ENCODE measurements at places on chromosomes 13 and 19. TPM values are rescaled to one million over a fixed set of nuclear protein-coding genes. Genes with fewer than 3 reads are reported as not detected.
A peak's percentile ranks its signal among the peaks of the same experiment; 100 is the strongest.

GRCh38 chr13:78241278-78241919, 322.8 kb upstream of the EDNRB start:
- H3K27me3 ChIP-seq, result no peaks in the 10 kb centered on the region
- DNase-seq, result no peak
- no peak overlapping the region for H3K27ac ChIP-seq
- H3K4me1 ChIP-seq, result no peaks in the 10 kb centered on the region
- H3K36me3 ChIP-seq, result no peaks in the 10 kb centered on the region

DNA sequence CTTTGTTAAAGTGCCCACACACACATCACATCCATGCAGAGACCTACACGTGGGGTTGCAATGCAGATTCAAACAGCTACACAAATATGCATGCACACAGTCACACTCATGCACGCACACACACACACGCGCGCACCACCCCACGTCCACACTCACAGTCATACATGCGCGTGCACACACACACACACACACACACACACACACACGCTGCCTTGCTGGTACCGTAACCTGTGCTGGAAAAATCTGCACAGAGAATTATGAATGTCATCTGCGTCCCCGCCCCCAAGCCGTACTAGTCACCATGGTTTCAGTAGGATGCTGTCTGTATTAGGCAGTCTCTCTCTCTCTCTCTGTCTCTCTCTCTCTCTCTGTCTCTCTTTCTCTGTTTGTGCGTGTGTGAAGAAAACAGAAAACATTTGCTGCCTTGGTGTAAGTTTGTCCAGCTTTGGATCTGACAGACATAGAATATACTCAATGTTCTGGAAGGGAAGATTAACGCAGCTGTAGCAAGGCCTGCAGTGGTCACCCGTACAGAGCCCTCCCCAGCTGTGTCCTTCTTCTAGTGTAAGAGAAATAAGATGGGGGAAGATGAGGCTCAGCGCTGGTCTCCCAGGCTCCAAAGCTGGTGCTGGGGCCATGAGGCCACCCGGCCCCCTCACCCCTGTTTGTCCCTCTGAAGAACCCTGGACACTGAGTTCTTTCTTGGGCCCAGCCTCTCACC, 26.4 kb upstream of the DPP9 start:
- DNase-seq, result no peak
- peaks cover 12% of the 10 kb centered on the region for H3K27me3 ChIP-seq
- no peaks in the 10 kb centered on the region for H3K36me3 ChIP-seq
- H3K27ac ChIP-seq, result no peak overlapping the region
- no peaks in the 10 kb centered on the region for H3K4me1 ChIP-seq
- no peak overlapping the region for H3K4me3 ChIP-seq

DNA sequence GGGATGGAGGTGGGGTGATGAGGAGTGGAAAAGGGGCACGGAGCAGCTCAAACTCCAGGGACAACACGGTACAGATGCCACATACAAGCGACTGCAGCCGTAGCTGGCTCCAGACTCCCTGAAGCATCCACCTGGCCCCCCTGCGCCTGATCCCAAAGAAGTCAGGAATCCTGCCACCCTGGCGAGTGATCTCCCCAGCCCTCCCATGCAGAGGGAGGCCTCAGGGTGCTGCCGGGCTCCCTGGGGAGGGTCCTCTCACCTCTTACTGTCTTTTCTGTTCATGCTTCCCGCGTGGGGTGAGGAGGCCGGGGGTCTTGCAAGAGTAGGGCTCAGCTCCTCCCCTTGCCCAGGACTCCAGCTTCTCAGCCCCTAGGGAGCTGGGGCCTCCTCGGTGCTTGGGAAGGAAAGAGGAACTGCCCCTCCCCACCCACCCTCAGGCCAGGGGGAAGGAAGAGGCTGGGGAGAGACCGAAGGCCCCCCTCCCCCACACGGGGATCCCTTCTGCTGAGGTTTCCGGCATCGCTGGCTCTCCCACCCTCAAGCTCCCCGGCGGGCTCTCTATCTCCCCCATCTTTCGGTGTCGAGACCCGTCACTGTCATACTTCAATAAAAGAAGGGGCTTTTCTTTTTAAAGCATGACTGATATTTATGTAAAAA, at the start of gene RASGRP4:
RASGRP4 (minus strand) TSS at position 410 of the 657 bp plus-strand sequence; CDS start at position 282, 128 bp downstream.
- H3K36me3 ChIP-seq, result no peaks in the 10 kb centered on the region
- no peak within 1 kb of the TSS for H3K4me3 ChIP-seq
- no peaks in the 10 kb centered on the region for H3K27me3 ChIP-seq
- peak; percentile 47 for DNase-seq

DNA sequence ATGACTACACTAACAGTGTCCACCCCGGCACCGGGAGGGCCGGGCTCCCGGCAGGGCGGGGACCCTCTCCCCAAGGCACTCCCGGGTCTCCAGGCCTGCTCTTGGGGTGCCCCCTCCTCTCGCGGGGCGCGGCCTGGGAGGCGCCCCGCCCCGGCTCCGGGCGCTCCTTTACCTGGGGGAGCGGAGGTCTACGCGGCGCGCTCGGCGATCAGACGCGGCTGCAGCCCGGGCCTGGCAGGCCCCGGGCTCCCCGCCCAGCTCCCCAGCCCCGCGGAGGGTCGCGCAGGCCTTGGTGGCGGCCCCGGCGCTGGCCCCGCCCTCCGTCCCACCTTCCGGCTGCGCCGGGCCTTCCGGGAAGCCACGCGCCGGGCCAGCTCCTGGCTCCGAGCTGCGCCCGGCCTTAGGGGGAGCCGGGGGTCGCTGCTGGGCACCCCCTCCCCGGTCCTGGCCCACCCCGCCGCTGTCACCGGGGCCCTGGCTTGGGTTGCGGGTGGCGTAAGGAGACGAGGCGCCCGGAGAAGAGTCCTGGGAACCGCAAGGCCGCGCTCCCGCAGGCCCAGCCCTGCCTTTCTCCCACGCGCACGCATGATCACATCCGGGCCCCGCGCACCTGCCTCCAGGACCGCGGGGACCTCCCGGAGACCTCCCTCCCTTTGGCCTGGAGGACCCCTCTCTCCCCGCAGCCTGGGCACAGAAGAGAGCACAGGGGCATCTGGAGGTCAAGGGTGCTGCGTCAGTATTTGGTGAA, at the start of gene C19orf12:
C19orf12 (minus strand) TSS at position 309 of the 748 bp plus-strand sequence. CDS start 6,848 bp downstream, outside the sequence.
- peak; percentile 86 for DNase-seq
- H3K4me3 ChIP-seq, result peak within 1 kb of the TSS; percentile 80
- peak within 1 kb of the TSS; percentile 88 for H3K27ac ChIP-seq
- peaks cover 56% of the 10 kb centered on the region for H3K4me1 ChIP-seq
- H3K36me3 ChIP-seq, result no peaks in the 10 kb centered on the region

- H3K4me3 ChIP-seq, result no peak overlapping the region
- no peaks in the 10 kb centered on the region for H3K27me3 ChIP-seq
- H3K27ac ChIP-seq, result no peak overlapping the region
- no peak for DNase-seq
- no peaks in the 10 kb centered on the region for H3K36me3 ChIP-seq
- H3K4me1 ChIP-seq, result no peaks in the 10 kb centered on the region
Measured at GRCh38 chr13:42136518-42136917, 88.1 kb downstream of the DGKH start.

Gene CGB3
- total RNA-seq, result not detected

Gene MCF2L
- 17.5 TPM for total RNA-seq

All from CD4-positive, alpha-beta memory T cell (primary cell).